ENCODE measurements at places on chromosomes 16 and 17.

DNA sequence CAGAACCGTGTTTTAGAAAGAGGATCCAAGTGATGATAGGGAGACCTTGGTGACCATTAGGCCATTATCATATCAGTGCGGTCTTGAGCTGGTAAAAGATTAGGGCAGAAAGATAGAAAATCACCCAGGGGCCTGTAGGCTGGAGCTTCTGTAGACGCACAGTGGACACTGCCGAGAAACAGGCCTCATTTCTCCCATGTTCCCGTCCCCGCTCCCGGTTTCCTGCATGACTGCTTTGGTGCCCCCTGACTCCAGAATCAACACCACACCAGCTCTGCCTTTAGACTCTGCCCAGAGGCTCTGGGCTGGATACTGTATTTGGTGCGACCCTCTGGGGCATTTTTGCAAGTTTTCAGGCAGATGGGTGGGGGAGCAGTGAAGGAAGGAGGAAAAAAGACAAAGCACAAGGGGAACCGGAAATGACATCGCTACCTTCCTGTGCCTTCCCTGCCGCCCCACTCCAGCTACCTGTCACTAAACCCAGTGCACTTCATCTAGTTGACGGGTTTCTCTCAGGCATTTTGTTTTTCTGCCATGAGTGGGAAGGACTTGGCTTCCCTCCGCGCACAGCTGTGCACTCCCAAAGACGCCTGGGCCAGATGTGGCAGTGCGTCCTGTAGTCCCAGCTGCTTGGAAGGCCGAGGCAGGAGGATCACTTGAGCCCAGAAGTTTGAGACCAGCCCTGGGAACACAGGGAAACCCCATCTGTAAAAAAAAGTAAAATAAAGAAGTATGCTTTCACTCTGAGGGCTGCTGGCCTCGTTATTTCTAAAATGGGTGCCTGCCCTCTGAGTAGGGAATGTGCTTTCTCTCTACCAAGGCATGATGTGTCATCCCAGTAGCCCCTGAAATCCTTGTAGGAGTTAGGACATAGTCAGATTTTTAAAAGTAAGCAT lies 214.1 kb downstream of the RPTOR start:
- DNase-seq: no peak

- DNase-seq: no peak
Measured at GRCh38 chr16:12110361-12111107, 134.0 kb downstream of the SNX29 start.

- DNase-seq: no peak
Measured at GRCh38 chr17:34639706-34640425, 60.5 kb downstream of the TMEM132E start.

- DNase-seq: no peak
Measured at GRCh38 chr16:2971985-2972784, 3.0 kb downstream of the PAQR4 start.

DNA sequence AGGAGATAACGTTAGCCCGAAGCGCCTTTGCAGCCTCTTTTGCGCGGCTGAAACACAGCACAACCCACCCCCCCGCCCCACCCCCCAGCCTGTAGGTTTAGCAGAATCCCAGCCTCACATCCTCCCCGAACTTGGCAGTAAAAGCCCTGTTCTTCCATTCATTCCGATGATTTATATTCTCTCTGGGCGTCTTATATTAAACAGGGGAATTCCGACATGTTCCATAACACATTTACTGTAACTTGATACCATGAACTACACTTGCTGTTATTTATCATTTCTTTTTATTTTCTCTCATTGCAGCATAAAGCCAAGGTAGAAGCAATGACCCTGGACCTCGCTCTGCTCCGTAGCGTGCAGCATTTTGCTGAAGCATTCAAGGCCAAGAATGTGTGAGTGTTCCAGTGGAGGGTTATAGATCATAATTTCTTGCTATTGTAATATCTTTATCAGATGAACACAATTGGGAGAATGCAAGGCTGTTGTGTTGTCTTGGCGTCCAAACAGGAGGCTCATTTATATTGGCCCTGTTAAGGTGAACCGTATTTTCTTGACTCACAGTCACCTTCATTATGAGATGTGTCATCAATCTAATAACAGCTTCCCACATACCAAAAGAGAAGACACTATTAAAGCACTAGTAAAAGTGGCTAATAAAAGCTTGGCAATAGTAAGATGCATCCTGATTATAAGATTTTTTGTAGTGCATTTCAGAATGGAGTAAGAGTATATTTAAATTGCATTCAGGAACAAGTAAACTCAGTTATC lies 287.3 kb downstream of the WWOX start:
- DNase-seq: peak; percentile 54

- DNase-seq: no peak
Measured at GRCh38 chr16:62969711-62970318, 933.6 kb upstream of the CDH8 start.

GRCh38 chr17:82917699-82918345 lies 78.0 kb upstream of the ZNF750 start:
- DNase-seq: no peak

- DNase-seq: no peak
Measured at GRCh38 chr17:81838753-81839255, 4.0 kb upstream of the PPP1R27 start.

GRCh38 chr17:49745175-49746139 lies 18.5 kb downstream of the FAM117A start:
- DNase-seq: no peak

DNA sequence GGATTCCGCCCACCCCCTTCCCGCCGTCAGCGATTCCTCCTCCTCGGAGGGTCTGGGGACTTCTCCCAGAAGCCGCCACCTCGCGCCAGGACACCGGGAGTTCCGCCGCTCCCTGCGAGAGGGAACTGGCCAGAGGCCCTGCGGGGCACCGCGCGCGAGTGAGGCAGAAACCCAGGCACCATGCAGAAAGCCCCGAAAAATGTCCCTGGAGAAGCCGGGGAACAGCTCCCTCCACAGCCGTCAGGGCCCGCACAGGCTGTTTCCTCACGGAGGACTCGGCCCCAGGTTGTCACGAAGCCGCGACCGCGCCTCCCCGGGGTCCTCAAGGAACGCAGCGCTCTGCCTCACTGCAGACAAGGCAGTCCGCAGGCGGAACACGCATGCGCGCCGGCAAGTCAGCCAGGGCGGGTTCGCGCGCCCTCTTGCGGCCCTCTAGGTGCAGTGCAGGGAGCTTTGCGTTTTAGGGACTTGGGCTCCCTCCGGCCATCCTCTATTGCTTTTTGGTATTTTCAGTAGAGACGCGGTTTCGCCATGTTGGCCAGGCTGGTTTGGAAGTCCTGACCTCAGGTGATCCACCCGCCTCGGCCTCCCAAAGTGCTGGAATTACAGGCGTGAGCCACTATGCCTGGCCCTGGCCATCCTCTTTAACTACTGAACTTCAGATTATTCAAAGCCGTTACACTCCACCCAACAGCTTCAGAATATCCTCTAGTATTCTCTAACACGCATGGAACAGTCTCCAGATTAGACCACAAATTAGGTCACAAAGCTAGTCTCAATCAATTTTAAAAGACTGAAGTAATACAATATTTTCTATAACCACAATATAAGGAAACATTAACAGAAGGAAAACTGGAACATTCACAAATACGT lies 20.3 kb upstream of the ZNF287 start:
- DNase-seq: peak; percentile 90

DNA sequence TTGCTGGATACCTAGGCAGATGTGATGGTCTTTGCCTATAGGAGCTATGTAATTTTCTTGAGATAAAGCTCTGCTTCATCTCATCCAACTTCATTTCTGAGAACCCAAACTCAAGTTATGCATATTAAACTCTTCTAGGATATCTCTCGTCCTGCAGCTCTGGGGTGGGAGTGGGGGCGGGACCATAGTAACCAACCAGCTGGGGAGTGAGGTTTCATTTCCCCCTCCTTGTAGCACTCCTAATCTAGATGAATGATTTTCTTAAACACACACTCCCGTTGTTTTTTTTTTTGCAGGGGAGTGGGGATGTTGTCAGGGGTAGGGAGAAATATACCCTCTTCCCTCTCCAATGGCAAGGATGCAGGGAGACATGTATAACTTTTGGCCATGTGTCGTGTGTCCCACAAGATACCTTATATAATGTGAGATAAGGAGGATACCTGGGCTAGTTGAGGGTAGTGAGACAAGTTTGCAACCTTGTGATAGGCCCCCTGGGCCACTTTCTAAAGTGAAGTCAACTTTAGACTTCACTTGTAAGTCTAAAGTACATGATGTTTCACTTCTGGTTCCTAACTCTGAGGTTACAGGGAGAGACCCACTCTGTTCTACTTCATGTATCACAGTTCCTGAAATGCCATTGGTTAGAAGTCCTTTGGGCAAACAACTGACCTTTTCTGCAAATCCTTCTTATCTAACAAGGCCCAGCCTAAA lies 10.5 kb upstream of the HEATR6 start:
- no peak for DNase-seq

GRCh38 chr17:45406107-45406506 lies 26.6 kb downstream of the ARHGAP27 start:
- DNase-seq: no peak

- DNase-seq: no peak
Measured at GRCh38 chr16:711548-712320, 3.2 kb upstream of the METRN start.

DNA sequence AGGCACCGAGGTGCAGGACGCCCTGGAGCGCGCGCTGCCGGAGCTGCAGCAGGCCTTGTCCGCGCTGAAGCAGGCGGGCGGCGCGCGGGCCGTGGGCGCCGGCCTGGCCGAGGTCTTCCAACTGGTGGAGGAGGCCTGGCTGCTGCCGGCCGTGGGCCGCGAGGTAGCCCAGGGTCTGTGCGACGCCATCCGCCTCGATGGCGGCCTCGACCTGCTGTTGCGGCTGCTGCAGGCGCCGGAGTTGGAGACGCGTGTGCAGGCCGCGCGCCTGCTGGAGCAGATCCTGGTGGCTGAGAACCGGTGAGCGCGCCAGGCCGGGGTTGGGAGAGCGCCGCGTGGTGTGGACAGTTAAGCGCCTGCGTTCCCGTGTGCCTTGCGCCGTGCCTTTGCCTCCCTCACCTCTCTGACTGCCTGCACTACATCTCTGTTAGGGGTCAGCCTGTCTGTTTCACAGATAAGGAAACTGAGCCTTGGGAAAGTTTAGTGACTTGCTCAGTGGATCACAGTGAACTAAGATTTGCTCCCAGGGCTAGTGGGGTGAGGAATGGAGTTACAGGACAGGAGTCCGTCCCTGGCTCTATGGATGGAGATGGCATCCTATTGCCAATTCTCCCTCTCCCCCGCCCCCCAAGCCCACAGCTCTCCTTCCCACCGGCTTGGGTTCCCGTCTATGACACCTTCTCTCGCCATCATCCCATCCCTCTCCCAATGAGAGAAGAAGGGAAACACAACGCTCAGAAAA lies 880 bp downstream of the SARM1 start:
- peak; percentile 3 for DNase-seq

GRCh38 chr16:21159281-21159951 lies 942 bp downstream of the LDAF1 start:
- DNase-seq: no peak

GRCh38 chr17:11979795-11980194 lies 17.5 kb downstream of the ZNF18 start:
- DNase-seq: no peak

GRCh38 chr17:35796942-35797341 lies 1.5 kb upstream of the MMP28 start:
- no peak for DNase-seq

- DNase-seq: no peak
Measured at GRCh38 chr17:2028737-2029136, 1.2 kb upstream of the DPH1 start.

GRCh38 chr17:42283241-42284023 lies 4.9 kb upstream of the STAT5A start:
- DNase-seq: no peak

DNA sequence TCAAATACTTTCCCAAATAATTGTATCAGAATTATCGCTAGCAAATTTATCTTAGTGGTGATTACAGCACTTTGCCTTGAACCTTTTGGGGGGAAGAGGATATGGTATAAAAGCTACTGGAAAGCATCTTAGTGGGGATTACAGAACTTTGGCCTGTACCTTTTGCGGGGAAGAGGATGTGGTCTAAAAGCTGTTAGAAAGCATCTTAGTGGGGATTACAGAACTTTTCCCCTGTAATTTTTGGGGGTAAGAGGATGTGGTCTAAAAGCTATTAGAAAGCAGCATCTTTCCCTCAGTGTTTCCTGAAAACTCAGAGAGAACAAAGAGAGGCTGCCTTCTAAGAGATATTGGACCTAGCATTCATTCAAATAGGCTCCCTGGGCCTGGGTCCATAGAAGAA lies 4.1 kb downstream of the SLFN12 start:
- no peak for DNase-seq

DNA sequence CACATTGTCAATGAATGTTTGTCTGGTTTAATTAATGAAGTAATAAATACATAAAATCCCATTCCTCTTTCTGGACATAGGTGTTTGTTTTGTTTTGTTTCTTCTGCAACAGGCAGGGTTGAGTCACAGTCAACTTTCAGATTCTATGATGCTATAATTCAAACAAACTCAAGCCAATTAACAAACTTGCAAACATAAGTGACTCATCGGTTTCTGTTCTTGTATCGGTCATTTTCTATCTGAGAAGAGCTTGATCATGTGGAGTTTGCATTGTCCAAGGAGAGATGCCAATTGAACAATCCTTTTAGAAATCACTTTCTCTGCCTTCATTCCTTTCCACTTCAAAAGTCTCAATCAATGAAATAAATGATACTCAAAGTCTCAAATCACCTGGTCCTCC lies 294.2 kb upstream of the C16orf82 start:
- DNase-seq: no peak

- DNase-seq: no peak
Measured at GRCh38 chr17:56771975-56772374, 61.7 kb downstream of the C17orf67 start.

- no peak for DNase-seq
Measured at GRCh38 chr16:49827805-49828438, 28.0 kb downstream of the ZNF423 start.

DNA sequence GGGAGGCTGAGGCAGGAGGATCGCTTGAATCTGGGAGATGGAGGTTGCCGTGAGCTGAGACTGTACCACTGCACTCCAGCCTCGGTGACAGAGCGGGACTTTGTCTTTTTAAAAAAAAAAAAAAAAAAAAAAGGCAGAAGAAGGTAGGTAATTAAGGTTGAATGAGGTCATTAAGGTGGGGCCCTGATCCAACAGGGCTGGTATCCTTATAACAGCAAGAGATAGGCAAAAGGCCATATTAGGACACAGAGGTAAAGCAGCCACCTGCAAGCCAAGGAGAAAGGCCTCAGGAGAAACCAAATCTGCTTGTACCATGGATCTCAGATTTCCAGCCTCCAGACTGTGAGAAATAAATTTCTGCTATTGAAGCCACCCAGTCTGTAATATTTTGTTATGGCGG lies 60.3 kb downstream of the SPAG9 start:
- no peak for DNase-seq

GRCh38 chr16:57946181-57946801 lies 24.6 kb downstream of the CNGB1 start:
- DNase-seq: no peak

DNA sequence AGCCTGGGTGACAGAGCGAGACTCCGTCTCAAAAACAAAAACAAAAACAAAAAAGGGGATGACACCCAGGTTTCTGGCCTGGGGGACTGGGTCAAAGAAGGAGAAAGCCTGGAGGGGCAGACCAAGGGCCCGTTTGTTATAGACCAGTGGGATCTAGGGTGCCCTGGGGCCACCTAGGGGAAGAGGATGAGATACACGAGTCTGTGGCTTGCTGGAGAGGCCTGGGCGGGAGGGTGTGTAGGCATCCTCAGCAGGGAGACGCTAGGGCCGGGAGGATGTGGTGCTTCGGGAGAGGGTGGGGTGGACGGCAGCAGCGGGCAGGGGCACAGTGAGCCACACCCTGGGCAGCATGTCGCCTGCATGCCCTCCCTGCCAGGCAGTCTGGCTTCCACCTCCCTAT lies 17.1 kb upstream of the CRK start:
- no peak for DNase-seq

All from left kidney (tissue), 8 donors.